Immature natural killer cell (primary cell): ENCODE measurements at places on chromosomes 7 and 10.

GRCh38 chr10:57338823-57339558 lies 928.7 kb downstream of the IPMK start:
- no peak for DNase-seq

- no peak for DNase-seq
Measured at GRCh38 chr7:142533920-142534319, 215.4 kb upstream of the PRSS1 start.

- DNase-seq, result no peak
Measured at GRCh38 chr7:47938574-47939165, 9.6 kb downstream of the PKD1L1 start.

DNA sequence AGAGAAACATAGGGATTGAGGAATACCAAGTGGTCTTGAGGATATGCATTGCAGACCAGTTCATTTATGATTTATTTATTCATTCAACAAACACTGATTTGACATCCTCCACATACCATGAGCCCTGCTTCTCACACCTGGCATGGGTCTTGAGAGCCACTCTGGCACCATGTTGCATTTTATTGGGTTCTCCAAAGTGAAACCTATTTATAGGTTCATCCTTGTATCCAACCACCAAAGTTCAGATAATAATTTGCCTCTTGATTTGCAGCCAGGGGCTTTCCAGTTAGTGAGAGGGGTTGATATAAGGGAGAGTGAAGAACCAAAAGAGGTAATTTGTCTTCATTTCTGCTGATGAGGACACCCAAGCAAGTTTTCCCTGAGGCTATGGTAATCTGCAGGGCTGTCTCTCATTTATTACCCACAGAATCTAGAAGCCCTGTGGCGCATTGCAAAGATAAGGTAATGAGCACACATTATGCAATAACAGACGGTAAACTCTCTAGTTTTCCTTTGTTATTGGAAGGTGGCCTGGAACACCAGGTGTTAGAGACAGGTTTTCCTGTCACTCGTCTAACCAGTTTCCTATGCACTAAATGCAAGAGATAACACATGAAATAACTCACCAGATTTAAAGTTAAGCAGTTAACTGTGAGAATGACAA lies 28.8 kb upstream of the ICA1 start:
- DNase-seq, result no peak

- DNase-seq, result no peak
Measured at GRCh38 chr7:107390916-107391315, 78.9 kb upstream of the GPR22 start.

- no peak for DNase-seq
Measured at GRCh38 chr10:13231190-13231589, 3.0 kb downstream of the UCMA start.

GRCh38 chr10:75770626-75771081 lies 339.2 kb downstream of the LRMDA start:
- DNase-seq, result no peak
